ENCODE measurements at places on chromosomes 4 and X.

DNA sequence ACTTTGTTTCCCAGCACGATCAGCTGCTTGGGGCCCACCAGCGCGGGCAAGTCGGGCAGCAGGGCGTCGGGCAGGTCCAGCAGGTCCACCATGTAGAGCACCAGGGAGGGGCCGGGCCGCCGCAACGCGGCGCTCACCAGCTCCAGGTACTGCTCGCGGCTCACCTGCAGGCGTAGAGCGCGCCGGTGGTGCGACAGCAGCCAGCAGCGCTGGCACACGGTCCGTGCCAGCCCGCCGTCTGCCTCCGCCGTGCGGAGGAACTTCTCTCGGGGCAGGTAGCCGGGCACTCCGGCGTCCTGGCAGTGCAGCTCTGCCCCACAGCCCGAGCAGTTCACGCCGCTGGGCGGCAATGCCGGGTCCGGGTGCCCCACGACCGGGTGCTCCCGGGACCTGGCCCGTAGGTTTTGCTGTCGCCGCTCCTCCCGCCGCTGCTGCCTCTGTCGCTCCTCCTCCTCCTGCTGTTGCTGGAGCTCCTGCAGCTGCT lies 527 bp downstream of the NOA1 start:
- DNase-seq = peak; percentile 60

GRCh38 chr4:141179474-141180373 lies 41.0 kb upstream of the ZNF330 start:
- no peak for DNase-seq

- DNase-seq = peak; percentile 55
Observed at GRCh38 chr4:153112041-153112441, 92.2 kb upstream of the TRIM2 start.

GRCh38 chrX:121333942-121334341 lies 286.5 kb downstream of the GLUD2 start:
- no peak for DNase-seq

GRCh38 chr4:121697564-121697963 lies 784 bp upstream of the ANXA5 start:
- DNase-seq = no peak

DNA sequence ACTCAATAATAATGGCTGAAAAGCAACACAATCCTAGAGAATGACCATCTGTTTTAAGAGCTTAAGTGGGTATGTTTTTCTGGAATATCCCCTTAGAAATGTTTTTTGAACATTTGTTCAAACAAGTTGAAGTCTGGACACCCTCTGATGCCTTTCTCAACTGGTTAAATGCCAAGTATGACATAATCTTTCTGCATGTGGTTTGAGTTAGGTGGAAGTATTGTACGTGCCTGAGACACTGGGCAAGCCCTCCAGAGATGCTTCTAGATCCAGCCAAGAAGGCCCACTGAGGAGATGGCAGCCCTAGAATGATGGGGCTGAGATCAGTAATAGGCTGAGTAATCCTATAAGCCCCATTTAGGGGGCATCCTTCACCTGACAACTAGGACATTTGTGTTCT lies 493.1 kb downstream of the MAGEE1 start:
- DNase-seq = no peak

GRCh38 chrX:107477406-107477805 lies 28.0 kb downstream of the FRMPD3 start:
- DNase-seq = no peak

GRCh38 chr4:97923096-97923495 lies 220.2 kb downstream of the STPG2 start:
- no peak for DNase-seq

DNA sequence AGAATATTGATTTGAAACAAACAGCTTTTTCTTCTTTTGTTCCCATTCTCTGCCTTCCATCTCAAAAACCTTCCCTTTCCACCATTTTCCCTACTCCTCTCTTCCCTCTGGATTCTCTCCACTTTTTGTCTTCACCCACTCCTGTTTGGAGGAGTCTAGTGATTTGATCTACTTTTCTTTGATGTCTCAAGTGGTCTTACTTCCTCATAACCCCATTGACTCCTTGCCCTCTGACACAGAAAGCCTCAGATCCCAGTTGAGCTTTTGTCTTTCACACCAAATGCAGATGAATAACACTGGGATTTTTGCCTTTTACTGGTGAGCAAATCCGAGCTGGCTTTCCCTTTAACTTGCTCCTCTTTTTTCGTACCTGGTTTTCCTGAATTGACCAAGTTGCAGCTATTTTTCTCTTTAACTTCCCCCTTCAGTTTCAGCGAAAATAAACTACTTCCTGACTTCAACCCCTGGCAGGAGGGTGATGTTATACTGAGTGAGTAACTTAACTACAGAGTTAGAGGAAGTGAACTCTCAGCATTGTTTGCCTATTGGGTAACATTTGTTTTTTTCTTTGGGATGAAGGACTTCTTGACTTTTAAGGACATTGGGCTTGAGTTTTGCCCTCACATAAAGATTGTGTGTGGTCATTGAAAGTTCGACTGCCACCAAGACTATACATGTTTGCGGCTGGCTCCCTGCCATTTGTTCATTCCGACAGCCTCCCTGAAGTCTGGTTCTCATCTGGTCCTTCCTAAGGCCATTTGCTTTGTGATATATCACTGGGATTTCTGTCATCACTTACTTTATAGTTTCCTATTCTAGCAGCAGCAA lies 392.8 kb upstream of the NR3C2 start:
- DNase-seq = no peak

- no peak for DNase-seq
Observed at GRCh38 chr4:13047591-13047990, 436.5 kb downstream of the RAB28 start.

GRCh38 chr4:184262901-184263300 lies 45.2 kb upstream of the ENPP6 start:
- DNase-seq = no peak

DNA sequence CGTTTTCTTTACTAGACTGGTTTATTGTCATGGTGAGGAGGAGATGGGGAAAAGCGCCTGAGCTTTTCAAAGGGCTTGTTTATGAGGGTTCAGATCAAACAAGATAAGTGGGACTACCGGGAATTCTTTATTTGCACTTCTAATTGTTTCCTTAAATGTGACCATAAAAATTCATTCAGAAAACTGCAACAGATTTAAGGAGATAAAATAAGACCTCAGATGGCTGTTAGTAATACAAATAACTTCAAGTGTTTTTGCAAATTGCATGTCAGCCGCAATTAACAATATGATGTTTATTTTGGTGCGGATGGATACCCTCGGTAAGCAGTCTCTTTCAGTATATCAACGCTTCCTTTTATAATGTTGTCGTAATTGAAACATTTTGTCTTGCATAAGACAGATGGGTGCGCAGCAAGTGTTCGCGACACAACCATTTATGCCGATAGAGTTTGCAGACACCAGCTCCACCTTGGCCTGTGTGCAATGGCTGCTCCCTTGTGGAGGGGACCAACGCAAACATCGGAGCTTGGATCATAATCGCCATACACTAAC lies 151.0 kb downstream of the C4orf33 start:
- DNase-seq = no peak

- no peak for DNase-seq
Observed at GRCh38 chr4:81173213-81173612, 41.8 kb downstream of the PRKG2 start.

DNA sequence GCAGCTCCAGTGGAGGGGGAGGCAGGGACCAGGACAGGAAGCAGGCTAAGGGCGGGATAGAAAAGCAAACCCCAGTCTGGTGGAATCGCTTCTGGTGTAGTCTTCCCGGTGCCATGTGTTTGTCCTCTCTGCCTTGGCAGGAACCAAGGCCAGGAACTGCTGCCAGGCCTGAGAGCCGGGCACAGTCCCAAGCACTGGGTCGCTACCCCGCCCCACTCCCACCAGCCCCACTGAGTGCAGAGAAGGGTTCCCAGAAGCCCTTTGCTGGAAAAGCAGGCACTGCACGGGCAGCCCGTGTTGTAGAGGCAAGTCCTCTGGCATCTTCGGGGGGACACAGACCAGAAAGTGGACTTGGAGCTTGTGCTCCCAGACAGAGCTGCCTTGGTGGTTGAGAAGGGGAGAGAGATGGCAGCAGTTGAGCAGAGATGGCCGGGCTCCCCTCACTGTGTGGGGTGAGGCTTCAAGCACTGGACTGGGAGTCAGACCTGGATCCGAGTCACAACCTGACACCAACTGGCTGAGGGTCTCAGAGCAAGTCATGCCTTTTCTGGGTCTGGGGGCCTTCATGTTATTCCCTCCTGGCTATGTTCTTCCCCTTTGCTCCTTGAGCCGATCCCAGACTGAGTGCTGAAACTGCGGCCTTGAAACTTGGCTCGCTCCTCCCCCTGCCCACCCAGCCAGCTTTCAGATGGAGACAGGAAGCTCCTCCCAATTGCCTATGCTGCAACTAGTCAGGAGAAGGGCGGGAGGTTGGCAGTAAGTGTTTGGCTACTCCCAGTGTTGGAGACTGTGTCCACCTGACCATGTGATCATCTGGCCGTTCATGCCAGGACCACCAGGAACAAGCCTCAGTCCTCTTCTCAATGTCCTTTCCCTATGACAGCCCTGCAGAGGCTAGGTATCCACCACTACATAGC lies 59.7 kb upstream of the MTM1 start:
- no peak for DNase-seq

GRCh38 chrX:47390780-47391179 lies 20.4 kb downstream of the ZNF157 start:
- no peak for DNase-seq

GRCh38 chr4:59748433-59748832 lies 1451.7 kb upstream of the ADGRL3 start:
- DNase-seq = no peak

DNA sequence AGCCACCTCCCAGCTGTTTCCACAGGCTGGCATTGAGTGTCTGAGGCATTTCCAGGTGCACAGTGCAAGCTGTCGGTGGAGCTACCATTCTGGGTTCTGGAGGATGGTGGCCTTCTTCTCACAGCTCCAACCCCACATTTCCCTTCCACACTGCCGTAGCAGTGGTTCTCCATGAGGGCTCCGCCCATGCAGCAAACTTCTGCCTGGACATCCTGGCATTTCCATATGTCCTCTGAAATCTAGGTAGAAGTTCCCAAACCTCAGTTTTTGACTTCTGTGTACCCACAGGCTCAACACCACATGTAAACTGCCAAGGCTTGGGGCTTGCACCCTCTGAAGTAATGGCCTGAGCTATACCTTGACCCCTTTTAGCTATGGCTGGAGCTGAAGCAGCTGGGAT lies 10.3 kb upstream of the FRMPD4 start:
- no peak for DNase-seq

DNA sequence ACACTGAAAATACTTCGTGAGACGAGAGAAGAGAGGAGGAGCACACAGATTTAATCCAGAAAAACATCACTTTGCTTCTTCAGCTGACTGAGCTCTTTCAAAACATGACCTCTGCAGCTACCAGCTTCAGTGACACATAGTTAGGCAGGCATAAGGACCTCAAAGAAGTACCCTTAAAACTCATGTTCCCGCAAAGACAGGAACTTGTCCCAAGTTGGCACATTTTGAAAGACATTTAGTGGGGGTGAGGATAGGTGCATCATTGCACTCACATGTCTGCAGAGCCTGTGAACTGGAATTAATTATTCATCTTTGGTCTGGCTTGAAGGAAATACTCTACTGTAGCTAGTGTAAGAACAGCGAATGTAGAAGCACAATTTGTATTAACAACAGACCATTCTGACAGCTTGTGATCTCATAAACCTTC lies 221.8 kb downstream of the MGST2 start:
- DNase-seq = no peak

GRCh38 chr4:38667085-38667893 lies 3.3 kb downstream of the KLF3 start:
- peak; percentile 56 for DNase-seq

GRCh38 chrX:119573840-119574393 lies 446 bp upstream of the UBE2A start:
- DNase-seq = no peak

DNA sequence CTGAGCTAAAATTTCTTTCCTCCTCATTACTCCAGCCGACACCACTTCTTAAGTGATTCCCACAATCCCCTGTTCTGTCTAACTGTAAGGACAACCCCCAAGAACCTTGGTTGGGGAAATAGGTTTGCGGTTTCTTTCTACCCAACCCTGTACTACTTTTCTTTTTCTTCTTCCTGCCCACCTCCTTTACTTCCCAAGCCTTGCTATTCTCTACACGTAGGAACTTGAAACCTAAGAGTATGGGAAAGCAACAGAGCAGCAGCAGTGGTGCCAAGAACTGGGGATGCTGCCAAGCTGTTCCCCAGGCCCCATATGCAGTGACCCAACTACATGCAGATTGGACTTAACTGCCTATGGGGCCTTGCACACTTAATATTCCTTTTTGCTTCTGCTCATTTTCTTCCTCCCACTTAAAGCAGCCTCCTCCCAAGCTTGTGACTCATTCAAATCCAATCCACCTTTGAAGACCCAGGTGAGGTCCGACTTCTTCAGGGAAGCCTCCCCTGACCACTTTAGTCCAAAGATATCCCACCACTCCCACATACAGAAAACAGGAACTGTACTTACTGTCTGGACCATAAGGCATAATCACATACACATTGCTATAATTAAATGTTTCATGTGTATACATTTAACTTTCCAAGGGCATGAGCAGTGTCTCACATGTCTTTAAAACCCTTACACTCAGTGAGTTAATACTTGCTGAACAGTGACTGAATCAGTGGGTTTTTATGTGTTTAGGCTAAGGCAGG lies 1.7 kb downstream of the FAM120C start:
- DNase-seq = no peak

All from stimulated activated naive CD8-positive, alpha-beta T cell treated with anti-CD3 and anti-CD28 coated beads, Interleukin-15, Interleukin-2, amounts not matched to agents 100 U/mL and 50 U/mL, for 24 hours (primary cell).